ENCODE measurements at places on chromosomes 7 and 10.

DNA sequence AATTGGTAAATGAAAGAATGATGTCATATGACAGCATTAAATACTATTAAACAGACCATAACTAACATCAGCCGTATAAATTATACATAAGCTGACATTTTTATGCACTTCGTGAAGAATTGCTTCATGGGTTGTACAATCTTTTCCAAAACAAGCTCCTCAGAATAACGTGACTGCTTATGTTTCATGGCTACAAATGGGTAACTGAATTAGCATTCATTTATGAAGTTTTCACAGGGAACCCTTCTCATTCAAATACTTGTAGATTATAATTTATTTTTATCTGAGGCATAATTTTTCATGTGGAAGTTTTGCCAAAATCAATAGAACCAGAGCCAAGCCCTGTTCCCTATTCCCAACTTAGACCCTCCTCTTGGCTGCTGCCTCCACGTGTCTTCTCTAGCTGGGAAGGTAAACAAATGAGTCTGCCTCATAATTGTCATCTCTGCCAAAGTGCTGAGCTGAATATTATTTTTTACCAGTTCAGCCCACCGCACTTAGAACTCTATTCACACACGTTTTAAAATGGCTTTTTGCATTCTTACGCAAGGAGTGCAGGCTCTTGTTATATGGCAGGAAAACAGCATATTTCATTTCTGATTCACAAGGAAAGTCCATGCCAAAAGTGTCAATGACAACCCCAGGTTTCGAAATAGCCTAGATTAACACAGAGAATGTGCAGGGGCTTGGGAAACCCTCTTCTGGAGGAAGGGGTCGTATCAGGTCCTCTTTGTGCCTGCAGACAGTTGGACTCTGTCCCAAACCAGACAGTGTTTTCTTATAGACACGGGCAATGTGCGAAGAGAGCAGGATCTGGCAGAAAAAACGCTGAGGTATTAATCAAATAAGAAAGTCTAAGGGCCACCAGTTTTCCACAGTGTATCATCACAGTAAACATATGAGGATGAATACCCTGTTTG, 370.7 kb upstream of the MGMT start:
- no peak for DNase-seq

DNA sequence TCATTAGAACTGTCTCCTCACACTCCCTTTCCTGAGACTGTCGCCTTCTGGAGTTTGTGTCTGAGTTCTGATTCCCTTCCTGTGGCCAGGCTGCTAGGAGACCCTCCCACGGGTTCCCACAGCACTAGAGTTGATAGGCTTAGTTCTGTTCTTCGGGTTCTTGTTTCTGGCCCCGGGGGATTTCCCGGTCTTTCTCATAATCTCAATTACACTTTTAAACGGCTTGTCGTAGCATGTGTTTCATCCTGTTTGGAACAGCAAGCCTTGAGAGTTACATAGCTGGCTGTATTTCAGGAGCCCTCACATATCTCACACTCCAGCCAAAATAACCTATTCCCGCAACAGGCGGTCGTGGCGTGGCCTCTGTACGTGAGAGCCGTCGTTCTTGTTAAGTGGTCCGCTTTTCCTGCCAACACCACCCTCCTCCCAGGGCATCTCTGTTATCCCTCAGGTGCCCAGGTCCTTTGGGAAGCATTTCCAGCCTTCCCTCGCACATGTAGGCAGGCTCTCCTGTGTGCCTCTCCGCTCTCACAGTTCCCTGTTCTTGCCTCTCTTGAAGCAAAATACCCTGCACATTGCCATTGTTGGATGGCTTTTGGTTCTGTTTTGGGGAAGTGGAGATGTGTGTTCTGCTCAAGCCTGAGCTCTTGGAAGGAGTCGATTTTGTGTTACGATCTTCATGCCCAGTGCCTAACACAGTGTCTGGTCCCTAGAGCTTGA, 46.0 kb downstream of the CDC123 start:
- no peak for DNase-seq

DNA sequence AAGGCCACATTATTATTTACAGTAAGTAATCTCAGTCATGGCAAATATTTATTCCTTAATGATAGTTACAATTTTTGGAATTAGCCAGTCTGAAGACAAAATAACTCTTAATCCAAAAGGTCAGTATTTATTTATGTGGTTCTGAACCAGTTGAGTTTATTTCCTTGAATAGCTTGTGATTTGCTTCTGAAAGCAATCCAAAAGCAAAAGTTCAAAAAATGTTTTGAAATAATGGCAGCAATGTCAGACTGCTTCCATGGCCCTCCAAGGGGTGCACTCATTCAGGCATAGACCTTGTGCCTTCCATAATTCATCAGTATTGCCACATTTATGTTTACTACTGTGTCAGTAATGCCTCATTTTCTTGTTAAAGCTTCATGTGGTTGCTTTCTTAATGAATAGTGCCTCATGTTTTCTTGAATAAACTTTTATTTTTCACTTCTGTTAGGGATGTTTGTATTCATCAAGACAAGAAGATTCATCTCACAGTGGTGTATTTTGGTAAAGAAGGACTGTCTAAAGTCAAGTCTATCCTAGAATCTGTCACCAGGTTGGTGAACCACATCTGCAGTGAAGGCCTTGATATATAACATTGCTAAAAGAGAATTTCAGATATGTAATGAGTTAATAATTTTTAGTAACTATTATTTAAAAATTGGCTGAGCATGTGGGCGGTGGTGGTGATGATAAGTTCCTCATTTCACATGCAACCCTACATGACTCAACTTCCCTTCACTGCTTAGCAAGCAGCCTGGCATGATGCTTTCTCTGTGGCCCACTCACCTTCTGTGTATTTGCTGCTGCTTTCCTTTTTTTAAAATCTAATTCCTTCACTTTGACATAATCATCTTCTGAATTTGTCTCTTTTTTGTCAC, 22.0 kb downstream of the CSGALNACT2 start:
- peak; percentile 13 for DNase-seq

DNA sequence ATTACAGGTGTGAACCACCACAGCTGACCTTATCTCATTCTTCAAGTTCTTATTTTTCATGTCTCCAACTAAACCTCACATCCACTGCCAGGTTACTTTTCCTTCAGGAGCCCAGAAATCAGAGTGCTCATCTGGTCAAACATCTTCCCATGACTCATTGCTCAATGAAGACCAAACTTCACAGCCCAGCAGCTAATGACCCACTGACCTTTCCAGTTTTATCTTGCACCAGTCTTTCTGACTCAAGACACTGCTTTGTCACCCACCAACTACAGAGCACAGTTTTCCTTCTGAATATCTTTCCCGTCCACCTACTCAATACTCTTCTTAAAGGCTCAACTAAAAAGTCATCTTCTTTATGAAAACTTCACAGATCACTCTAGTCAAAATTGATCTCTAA, 245.1 kb downstream of the CHCHD3 start:
- DNase-seq: no peak

GRCh38 chr7:22669692-22670421, 57.1 kb upstream of the IL6 start:
- DNase-seq: no peak

GRCh38 chr10:103667356-103667755, 173.9 kb downstream of the NEURL1 start:
- DNase-seq: no peak
